ENCODE measurements at places on chromosomes 13 and 19.
A peak's percentile ranks its signal among the peaks of the same experiment; 100 is the strongest.

DNA sequence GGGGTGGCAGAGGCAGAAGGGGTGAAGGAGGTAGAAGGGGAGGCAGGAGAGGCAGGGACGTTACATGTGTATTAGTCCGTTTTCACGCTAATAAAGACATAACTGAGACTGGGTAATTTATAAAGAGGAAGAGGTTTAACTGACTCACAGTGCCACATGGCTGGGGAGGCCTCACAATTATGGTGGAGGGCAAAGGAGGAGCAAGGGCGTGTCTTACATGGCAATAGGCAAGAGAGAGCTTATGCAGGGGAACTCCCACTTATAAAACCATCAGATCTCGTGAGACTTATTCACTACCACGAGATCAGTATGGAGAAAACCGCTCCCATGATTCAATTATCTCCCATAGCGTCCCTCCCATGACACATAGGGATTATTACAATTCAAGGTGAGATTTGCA, 19.0 kb upstream of the ACOD1 start:
- no peak for DNase-seq

DNA sequence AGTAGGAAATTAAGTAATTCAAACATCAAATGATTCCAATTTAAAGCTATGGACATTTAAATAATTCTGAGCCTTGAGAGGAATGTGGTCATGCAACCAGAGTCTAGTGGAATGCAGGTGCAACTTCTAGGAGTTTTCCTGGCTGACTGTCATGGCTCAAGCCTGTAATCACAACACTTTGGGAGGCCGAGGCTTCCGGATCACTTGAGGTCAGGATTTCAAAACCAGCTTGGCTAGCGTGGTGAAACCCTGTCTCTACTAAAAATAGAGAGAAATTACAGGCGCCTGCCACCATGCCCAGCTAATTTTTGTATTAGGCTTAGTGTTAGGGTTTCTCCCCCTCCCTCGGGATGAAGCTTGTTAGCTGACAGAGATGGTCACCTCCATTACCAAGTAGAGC, 6.4 kb downstream of the ZNF808 start:
- DNase-seq: no peak

DNA sequence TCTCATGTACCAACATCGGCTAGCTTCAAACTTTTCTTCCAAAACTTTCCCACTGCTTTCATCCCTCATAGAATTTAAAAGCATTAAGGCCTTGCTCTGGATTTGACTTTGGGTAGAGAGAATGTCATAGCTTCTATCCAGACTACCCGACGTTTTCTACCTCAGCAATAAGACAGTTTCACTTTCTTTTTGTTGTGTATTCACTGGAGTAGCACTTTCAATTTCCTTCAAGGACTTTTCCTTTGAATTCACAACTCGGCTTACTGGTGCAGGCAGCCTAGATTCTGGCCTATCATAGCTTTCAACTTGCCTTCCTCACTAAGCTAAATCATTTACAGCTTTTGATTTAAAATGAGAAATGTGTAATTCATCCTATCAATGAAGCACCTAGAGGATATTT, 420.4 kb upstream of the GPC6 start:
- no peak for DNase-seq

- no peak for DNase-seq
These were observed 25.9 kb downstream of the EFNA2 start for GRCh38 chr19:1311543-1312091.

DNA sequence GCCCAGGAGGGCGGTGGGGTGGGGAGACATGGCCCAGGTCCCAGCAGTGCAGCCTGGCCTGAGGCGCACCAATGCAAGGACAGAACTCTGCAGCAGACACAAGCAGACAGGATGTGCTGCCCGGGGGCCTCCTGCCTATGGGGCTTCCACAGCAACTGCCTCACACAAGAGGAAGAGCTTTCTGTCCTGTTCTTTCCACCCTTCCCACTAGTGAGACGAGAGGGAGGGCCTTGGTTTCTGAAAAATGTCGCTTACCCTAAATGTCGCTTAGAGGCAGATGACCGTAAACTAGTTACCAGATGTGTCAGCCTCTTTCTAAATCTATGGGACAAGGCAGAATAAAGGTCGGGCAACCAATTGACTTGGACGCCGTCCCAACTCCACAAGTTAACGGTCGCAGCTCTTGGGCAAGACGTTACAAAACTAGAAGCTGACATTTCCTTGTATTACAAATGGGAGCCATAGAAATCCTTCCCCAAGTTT, at the start of gene LAIR1:
Gene LAIR1 (minus strand): TSS at position 157 of the 483 bp plus-strand sequence. CDS start 127 bp downstream, at position 30.
- DNase-seq: no peak

DNA sequence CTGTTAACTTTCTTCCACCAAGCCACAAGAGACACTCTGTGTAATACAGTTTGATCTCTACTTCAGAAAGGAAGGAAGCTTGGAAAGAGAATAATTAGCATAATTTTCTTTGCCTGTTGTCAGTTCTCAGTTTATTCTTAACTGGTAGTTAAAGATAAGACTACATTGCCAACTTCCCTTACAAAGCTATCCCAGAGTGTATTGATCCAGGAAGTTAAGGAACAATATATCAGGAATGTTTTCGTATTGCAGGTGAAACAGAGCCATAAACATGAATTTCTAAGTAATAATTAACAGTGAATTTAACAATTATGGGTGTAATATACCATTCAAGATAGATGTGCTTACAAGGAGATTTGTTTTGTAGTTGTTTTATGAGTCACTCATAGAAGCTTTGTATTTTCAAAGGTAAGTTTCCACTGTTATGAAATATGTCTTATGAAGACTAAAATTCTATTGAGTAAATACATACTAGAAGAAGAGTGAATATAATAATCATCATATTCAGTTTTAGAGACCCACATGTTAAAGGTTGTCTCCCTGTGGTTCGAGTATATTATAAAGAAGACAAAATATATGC, 88.4 kb upstream of the KLF5 start:
- no peak for DNase-seq

DNA sequence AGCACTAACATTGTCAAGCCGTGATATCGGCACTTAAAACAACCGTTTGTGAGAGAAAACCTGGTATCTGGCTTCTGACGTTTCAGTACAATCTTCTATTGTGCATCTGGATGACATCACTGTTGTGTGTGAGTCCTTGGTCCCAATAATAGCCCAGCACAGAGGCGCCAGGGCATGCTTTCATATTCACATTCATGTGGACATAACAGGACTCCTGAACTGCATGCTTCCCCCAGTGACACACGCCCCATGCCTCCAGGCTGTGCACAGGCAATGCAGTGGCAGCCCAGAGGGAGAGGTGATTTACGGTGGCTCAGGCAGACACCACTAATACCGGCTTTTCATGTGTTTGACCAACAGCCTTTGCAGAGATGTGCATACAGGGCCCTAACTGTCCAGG, 58.1 kb downstream of the MRPL57 start:
- no peak for DNase-seq

- no peak for DNase-seq
These were observed 36.4 kb downstream of the PSG11 start for GRCh38 chr19:42989851-42990250.

DNA sequence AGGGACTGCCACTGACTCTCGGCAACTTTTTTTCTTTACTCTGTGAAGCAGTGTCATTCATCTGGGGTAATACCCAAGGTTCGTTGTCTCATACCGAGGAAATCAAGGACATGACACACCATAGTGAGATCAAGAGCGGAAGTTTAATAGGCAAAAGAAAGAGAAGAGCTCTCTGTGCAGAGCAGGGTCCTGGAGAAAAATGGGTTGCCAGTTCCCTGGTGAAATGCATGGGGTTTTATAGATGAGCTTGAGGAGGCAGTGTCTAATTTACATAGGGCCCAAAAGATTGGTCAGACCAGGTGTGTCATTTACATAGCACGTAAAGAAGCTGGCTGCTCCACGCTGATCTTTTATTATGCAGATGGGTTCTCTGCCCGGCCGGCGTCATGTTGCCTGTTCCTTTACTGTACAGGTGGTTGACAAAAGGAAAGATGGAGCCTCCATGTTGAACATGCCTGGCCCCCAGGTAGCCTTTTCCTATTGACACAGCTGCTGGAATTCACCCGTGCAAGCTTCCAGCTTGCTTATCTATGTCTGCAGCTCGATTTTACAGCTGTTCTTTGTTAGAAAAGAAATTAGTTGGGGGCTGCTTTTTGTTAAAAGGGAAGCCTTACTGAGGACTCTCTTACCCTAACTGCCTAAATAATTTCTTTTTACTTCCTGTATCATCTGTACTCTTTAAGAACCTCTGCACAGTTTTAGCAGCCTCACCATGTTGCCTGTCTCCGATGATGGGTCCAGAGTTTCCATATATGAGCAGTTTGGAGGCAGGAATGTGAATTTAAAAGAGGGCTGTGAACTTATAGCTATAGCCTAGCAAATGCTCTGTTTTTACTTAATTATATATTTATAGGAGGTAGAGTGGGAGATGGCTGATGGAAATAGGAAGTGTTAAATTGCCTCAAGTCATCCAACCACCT, 98.0 kb upstream of the DIAPH3 start:
- DNase-seq: no peak

DNA sequence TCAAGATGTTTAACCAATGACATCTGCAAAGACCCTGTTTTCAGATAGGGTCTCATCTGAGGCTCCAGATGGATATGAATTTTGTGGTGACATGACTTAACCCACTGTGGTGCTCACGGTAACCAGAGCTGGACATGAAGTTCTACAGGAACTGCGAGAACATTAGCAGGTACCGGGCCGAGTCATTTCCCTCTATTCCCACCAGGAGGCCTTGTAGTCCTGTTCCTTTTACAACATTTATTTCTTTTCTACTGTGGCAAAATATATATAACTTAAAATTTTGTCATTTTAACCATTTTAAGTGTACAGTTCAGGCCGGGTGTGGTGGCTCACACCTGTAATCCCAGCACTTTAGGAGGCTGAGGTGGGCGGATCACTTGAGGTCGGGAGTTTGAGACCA, 7.6 kb upstream of the TSPAN16 start:
- DNase-seq: peak; percentile 39

Measured in RWPE1 (cell line).